Effector memory CD4-positive, alpha-beta T cell (primary cell): ENCODE measurements at places on chromosomes 5 and 9.

DNA sequence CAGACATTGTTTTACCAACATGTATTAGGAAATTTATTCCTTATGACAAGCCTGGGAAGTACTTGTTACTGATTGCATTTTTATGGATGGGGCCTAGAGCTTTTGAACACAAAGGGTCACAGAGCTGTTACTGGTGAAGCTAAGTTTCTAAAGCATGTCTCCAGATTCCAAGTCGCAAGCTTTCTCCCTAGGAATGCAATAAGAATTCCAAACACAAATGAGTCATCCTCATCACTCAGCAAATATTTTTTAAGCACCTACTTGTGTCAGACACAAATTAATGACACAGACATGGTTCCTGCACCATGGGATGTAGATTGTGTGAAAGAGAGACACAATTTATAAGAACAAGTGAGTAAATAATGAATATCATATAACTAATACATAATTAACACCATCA, 11.0 kb upstream of the SH3RF2 start:
- H3K27me3 ChIP-seq = no peaks in the 10 kb centered on the region
- no peak for DNase-seq
- H3K27ac ChIP-seq = no peak overlapping the region
- no peak overlapping the region for H3K4me3 ChIP-seq

- DNase-seq = no peak
- no peak overlapping the region for H3K4me3 ChIP-seq
- no peaks in the 10 kb centered on the region for H3K4me1 ChIP-seq
Observed at GRCh38 chr9:135388530-135388929, 91.1 kb upstream of the PPP1R26 start.

DNA sequence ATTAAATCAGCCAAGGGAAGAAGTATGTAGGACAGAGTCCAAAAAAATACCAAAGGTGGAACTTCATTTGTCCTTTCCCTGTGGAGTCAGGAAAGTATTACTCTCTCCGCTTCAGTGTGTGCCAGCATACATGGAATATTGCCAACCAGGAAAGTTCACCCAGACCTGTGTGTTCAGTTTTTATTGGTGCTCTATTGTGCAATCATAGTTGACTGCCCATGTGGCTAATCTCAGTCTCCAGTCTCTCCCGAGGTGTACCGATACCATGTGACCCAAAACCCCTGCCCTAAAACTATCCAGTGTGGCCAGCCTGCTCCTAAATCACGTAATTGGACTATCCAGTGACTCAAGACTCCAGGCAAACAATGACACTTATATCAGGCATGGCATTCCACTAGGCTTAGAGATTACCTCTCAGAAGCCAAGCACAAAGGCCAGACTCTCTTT, 38.8 kb downstream of the NFX1 start:
- no peaks in the 10 kb centered on the region for H3K27me3 ChIP-seq
- H3K27ac ChIP-seq = no peak overlapping the region
- H3K4me3 ChIP-seq = no peak overlapping the region
- DNase-seq = no peak
- H3K36me3 ChIP-seq = peaks cover 46% of the 10 kb centered on the region

- DNase-seq = no peak
- no peaks in the 10 kb centered on the region for H3K27me3 ChIP-seq
- peaks cover 43% of the 10 kb centered on the region for H3K4me1 ChIP-seq
- H3K27ac ChIP-seq = no peak overlapping the region
- H3K4me3 ChIP-seq = no peak overlapping the region
Observed at GRCh38 chr5:151071848-151072629, 8.8 kb downstream of the TNIP1 start.

DNA sequence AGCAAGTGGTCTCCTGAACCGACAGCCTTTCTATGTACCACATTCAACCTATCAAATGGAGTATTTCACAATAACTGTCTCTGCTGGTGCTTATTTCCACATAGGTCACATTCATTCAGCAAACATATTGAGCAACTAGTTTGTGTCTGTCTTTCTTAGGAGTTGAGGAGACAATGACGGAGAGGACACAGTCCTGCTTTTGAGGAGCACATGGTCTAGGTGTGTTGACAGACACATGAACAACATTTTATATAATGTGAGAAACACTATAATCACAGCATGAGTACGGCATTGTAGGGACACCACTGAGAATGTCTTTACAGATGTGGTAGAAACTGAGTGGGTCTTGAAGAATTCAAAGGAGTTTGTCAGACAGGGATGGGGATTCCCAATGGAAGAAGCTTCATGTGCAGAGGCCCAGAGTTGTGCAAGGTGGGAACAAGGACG, 28.5 kb downstream of the NFIL3 start:
- H3K4me1 ChIP-seq = no peaks in the 10 kb centered on the region
- H3K27ac ChIP-seq = no peak overlapping the region
- no peaks in the 10 kb centered on the region for H3K27me3 ChIP-seq
- no peaks in the 10 kb centered on the region for H3K36me3 ChIP-seq
- H3K4me3 ChIP-seq = no peak overlapping the region
- no peak for DNase-seq

GRCh38 chr5:142082182-142082781, 26.3 kb upstream of the NDFIP1 start:
- no peaks in the 10 kb centered on the region for H3K27me3 ChIP-seq
- H3K4me1 ChIP-seq = no peaks in the 10 kb centered on the region
- H3K36me3 ChIP-seq = no peaks in the 10 kb centered on the region
- H3K27ac ChIP-seq = no peak overlapping the region
- no peak overlapping the region for H3K4me3 ChIP-seq

- DNase-seq = no peak
- no peaks in the 10 kb centered on the region for H3K27me3 ChIP-seq
- no peaks in the 10 kb centered on the region for H3K4me1 ChIP-seq
- no peaks in the 10 kb centered on the region for H3K36me3 ChIP-seq
- H3K27ac ChIP-seq = no peak overlapping the region
- no peak overlapping the region for H3K4me3 ChIP-seq
Observed at GRCh38 chr5:130400091-130400490, 495.8 kb downstream of the CHSY3 start.
